Nucleus accumbens (tissue), 56 donors: ENCODE measurements at places on chromosomes 2 and 18.

DNA sequence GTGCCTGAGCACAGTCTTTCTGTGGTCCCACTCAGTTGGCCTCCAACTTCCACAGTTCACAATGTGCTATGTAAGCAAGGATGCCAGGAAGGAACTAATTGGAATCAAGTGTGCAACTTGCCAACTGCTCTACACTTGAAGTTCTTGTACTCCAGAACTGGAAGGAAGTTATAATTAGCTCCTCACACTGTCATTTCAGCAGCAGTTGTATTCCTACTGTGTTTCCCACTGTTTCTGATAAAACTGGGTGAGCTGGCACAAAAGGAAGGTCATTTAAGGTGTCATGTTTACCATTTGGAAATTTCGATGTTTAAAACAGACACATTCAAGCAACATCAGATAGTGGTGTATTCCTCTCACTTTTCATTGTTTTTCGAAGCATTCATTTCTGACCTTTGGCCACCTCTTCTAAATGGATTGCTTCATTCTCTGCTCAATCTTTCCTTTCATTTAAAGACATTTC lies 84.2 kb downstream of the ANTXR1 start:
- DNase-seq: no peak

DNA sequence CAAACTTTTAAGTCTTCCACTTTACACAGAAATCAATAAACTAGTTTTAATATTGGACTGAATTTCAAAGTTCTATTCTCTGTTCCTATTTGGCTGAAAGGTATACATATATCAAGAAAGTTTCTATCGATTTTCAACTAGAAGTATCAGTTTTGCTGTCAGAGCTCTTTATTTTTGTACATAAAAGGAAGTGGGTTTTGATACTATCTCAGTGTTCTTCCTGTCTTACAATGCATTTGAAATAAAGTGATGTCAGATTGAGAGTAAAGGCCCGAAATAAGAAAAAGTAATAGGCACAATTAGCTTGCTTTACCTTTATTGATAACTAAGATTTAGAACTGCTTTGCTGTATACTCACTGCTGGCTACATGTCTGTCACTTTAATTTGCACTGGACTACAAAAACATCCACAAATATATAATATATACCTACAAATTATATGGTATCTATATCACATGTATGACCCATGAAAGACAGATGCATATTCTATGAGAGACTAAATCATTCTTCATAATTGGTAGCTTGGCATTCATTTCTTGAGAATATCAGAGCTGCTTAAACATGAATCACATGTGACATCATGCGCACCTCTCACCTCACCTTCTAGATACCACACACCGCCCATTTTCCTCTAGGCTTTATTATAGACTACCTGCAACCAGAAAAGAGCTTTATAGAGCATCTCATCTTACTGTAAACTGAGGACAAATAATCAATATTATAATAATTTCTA lies 83.6 kb downstream of the ASXL2 start:
- no peak for DNase-seq

DNA sequence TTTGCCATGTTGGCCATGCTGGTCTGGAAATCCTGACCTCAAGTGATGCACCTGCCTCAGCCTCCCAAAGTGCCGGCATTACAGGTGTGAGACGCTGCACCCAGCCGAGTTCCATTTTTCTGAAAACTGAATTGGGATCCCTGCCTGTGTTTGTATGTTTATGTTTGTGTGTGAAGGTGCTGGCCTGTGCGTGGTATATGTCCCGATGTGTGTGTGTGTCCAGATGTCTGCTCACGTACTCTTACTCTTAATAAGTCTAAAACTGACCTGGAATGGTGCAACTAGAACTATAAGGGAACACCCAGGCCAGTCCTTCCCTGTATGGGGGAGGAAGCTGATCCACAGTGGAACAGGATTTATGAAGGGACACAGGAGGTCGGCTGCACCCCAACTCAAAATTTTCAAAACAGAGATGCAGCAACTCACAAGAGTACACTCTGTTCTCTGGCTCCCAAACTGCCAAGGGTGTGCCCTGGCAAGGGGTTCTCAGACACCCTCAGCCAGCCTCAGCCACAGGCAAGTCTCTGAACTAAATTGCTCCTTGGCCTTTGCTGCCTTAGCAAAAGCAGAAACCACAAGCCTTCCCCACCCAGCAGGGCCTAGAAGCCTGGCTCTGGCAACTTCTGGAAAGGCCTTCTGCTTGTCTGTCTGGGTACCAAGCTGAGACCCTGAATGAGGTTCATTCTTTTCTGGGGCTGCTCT lies 36.5 kb downstream of the RHOB start:
- no peak for DNase-seq

- DNase-seq: no peak
Measured at GRCh38 chr2:25566694-25567093, 106.7 kb downstream of the DTNB start.

DNA sequence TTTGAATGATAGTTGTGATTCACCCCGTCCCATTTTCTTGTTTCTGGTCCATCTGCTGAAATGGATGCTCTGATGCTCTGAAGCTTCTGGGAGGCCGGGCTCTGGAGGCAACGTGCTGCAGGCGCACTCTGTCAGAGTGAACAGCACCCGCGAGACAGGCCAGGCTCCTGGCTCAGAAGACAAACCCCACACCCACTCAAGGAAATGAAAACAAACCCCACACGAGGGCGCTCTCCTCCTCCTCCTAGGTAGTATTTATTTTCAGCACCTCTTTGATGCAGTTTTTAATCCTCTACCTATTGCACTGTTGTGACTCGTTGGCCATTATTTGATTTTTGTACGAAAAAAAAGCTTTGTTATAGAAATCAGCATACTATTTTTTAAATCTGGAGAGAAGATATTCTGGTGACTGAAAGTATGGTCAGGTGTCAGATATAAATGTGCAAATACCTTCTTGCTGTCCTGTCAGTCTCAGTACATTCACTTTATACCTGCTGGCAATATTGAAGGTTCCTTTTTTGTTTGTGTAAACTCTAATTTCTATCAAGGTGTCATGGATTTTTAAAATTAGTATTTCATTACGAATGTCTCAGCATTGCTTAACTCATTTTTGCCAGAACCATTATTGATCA lies 10.3 kb upstream of the CHST10 start:
- DNase-seq: peak; percentile 16

- no peak for DNase-seq
Measured at GRCh38 chr2:7722212-7722910, 805.1 kb downstream of the RNF144A start.

- DNase-seq: no peak
Measured at GRCh38 chr2:65436824-65437221, 4.4 kb upstream of the SPRED2 start.

DNA sequence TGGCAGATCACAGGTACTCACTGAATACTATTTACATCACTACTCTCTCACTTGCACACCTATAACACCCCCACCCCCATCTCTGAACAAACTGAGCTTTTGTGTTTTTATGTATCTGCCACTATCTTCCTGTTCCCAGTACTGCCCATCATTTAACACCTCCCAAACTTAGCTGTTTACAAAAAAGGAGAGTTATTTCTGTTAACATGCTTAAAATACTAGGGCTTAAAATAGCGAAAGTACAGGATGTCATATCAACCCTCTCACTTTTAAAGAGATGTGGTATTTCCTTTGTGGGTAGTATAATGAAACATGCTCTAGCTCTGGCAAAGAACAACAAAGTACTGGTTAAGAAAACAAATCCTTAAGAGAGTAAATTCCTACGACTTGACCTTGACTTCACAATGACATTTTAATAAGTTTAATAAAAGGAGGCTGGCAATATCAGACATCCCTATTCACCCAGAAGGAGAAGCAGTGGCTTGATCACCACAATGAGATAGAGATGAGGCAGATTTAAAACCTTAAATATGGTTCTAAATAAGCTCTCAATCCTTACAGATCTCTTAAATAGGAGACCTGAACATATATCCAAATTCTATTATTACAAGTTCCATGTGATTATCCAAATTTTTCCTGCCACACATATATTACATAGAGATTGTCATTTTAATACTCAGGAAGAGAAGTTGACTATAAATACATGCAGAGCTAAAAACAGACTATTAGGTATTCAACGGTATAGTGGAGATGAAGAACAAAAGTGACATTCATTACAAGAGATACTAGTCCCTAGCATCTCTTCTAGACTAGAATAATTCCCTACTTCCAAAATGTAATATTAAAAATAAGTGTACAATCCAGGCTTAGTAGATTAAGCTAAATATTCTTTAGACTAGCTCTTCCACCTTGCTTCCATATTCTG lies 36.9 kb downstream of the TRAK2 start:
- no peak for DNase-seq

DNA sequence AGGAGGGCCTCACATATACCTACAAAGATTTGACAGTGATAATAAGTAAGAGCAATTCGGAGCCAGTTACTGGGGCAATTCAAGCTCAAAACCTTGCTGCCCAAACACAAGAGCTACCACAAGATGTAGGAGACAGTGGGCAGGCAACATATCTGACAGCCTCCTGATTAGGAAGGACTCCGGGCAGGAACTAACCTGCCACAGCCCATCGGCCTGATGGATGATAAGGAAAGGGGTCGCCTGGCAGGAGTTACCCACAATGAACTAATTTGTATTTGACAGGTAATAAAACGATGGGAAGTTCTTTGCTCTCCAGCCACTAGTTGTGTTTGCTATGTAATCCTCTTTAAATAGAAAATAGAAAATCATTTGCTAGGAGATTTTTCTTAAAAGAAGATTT lies 100.2 kb downstream of the ARHGAP15 start:
- DNase-seq: no peak

DNA sequence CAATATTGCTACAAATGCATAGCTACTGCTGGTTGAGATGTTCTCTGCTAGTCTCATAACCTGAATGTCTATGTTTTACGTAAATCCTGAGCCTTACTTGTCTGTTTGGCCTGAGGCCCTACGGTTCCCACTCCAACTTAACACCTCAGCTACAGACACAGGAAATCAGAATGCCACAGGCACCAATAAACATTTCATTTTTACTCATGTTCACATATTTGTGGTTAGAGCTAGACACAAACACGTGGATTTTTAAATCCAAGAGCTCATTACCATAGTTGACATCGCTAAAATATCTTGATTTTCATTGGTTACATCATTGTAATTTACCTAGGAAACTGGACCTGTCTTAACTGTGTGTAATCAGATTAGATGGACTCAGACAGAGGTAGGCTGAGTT lies 263.8 kb upstream of the CDH19 start:
- DNase-seq: no peak

- DNase-seq: no peak
Measured at GRCh38 chr2:129913695-129914495, 65.6 kb upstream of the RAB6C start.

GRCh38 chr18:8711736-8712135 lies 6.4 kb downstream of the MTCL1 start:
- DNase-seq: no peak

DNA sequence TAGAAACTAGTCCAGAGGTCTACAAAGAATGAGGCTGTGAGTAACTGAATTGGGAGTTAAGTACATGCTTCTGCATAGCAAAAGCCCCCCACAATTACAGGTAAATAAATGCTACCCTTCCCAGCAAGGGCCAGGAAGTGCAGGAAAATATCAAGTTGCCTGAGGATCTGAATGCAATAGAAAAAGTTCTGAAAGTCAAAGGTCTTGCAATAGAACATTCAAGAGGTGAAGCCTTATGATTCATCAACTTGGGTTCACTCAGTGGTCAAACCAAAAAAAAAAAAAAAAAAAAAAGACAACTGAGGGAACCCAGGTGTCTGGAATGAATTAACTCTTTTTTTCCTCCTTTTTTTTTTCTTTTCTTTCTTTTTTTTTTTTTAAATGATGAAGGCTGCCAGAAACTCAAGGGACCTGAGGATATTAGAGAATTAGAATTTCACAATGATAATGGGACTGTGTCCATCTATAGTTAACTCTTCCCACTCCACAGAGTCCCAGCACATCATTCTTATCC lies 42.9 kb upstream of the RFX8 start:
- no peak for DNase-seq

GRCh38 chr2:106638580-106638979 lies 151.4 kb downstream of the CD8B2 start:
- DNase-seq: no peak

- no peak for DNase-seq
Measured at GRCh38 chr2:122652670-122653069, 897.2 kb downstream of the TSN start.

GRCh38 chr2:161905389-161906046 lies 168.5 kb downstream of the DPP4 start:
- DNase-seq: no peak

DNA sequence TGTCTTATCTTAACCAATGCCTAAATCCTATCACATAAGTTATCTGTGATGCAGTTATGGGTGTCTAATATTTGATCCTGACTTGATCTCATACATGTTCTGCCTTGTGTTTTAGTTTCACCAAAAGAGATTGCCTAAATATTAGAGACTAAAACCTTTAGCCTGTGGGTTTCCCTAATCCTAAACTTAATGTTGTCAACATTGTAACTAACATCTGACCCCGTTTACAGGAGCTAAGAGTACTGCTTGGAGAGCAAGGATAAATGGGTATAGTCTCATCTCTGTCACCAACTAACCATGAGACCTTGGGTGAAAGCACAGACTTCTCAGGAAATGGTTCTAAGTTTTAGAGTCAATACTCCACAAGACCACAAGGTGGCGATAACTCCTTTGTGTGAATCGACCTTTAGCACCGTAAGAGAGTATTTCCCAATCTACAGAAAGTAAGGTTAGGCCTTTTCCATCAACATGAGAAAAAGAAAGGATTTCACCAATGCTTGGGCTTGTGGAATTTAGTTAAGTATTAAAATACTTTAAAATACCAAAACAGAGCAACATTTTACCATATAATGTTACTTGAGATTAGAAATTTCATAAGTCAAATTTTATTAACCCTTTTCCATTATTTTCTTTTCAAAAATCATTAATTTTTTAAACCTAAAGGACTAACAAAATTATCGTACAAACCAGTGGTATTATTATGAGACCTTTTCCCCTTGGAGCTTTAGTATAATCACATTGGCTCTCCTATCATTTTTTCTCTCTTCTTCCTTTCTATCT lies 60.5 kb downstream of the G6PC2 start:
- DNase-seq: no peak

GRCh38 chr2:120134263-120134662 lies 88.9 kb downstream of the TMEM185B start:
- DNase-seq: no peak

- no peak for DNase-seq
Measured at GRCh38 chr18:36509646-36510197, 212.2 kb downstream of the FHOD3 start.

DNA sequence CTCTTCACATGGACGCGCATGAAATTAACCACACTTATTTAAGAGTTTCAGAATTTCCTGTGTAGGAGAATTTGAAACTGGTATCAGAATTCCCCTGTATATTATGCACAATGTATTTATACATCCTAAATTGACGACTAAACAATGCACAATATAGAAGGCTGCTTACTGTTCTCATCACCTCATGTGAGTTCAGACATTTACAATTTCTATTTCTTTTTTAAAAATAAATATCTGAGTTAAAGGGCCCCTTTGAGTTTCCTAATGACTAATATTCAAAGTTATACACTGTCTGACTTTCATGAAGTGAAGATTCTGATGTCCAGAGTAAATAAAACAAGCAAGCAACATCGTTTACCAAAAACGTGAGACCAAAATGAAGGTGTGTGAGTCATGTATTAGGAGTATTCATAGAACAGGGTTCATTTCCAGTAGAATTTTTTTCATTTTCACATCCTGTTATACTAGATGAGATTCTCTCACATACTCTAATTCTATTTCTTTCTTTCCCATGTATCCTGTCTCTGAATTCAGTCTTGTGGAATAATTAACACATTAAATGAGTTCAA lies 406.2 kb downstream of the NUP35 start:
- no peak for DNase-seq

- no peak for DNase-seq
Measured at GRCh38 chr2:137183206-137183898, 418.0 kb downstream of the THSD7B start.

- no peak for DNase-seq
Measured at GRCh38 chr2:60453301-60453700, 100.2 kb downstream of the BCL11A start.
